ENCODE measurements at places on chromosomes 2 and 18.

GRCh38 chr2:211599146-211599545 lies 939.5 kb downstream of the ERBB4 start:
- no peak for DNase-seq

DNA sequence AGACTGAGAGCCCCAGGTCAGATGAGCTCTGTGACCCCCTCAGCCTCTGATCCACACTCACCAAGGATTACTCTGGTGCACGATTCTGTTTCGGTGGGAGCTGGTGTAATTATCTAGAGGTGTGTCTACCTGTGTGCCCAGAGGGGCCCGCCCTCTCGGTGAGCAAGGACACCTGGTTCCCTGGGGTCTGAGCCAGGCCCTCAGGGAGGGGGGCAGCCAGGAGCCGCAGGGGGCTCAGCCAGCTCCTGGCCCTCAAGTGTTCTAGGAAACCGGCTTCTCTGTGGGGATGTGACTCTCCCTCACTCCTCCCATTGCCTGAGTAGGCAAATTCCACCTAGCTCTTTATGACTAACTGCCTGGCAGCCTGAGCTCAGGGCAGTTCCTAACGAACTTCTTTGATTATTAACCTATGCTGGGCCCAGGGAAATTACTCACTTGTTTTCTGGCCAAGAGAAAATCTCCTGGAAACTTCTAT lies 17.4 kb downstream of the AGAP1 start:
- no peak for DNase-seq

DNA sequence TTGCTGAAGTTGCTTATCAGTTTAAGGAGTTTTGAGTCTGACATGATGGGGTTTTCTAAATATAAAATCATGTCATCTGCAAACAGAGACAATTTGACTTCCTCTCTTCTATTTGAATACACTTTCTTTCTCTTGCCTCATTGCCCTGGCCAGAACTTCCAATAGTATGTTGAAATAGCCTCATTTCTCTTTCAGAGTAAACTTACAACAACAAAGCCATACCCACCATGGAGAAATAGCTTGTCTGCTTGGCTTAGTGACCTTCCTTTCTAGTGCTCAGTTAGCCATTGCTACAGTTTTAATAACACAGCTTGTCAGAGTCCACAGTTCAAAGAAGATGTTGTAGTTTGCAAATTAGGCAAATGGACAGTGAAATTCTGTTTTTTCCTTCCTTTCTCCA lies 228.0 kb downstream of the ETAA1 start:
- no peak for DNase-seq

- DNase-seq: no peak
Observed at GRCh38 chr2:175734686-175735085, 267.4 kb downstream of the LNPK start.

- no peak for DNase-seq
Observed at GRCh38 chr2:86302320-86302719, 35.1 kb downstream of the REEP1 start.

DNA sequence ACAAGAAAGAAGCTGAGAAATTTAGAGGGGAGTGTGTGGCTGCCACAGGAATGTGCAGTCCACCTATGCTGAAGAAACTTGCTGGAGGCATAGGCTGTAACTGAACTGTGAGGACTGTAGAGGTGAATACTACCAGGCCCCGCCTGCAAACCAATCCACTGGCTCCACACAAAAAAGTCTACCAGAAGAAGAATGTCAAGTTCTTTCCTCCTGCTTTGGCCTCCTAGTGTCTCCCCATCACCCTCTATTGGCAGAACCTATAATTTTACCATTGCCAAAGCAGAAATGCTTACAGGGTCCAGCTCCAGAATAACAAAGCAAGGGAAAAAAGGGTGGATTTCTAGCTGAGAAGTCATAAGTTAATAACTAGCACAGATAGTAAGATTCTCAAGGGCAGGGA lies 5.9 kb upstream of the ATP5MC3 start:
- no peak for DNase-seq
